ENCODE measurements at places on chromosomes 16 and 17. TPM values are rescaled to one million over a fixed set of nuclear protein-coding genes. Genes with fewer than 3 reads are reported as not detected.

PRDM7 gene
- total RNA-seq, result 0.09 TPM

ALDOC gene
- 49.5 TPM for total RNA-seq

PROCA1 gene
- 9.4 TPM for total RNA-seq

CLEC10A gene
- 0.55 TPM for total RNA-seq

RAMP2 gene
- total RNA-seq, result 16.3 TPM

TPSD1 gene
- 1.9 TPM for total RNA-seq

SLFN13 gene
- total RNA-seq, result 10.5 TPM

PPP1R1B gene
- 108 TPM for total RNA-seq

DNA sequence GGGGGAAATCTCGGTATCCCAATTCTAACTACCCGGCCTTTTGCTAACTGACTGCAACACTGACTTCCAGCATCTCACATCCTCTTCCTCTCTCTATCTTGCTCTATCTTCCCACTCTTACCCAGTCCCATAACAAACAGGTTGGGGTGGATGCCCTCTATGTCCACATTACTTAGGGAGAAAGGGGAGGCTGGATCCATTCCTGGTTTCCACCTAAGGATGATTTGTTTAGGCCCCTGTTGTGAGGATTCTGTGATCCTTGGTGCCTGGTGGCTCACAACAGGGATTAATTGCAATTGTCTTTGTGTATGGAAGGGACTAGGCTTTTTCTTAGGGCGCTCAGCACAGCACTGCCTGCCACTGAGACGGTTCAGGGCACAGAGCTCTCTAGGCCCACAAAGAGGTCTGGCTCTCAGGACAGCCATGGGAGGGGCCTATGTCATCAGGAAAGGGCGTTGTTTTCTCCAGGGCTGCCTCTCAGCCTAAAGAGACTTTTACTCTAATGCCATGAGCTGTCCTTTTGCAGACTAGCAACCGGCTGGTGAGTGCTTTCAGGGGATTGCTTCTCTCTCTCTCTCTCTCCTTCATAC, 612.1 kb upstream of the SALL1 start:
- DNase-seq, result no peak
- no peaks in the 10 kb centered on the region for H3K27me3 ChIP-seq
- no peak overlapping the region for H3K4me3 ChIP-seq
- H3K4me1 ChIP-seq, result peaks cover 9% of the 10 kb centered on the region
- no peak overlapping the region for H3K27ac ChIP-seq

DNA sequence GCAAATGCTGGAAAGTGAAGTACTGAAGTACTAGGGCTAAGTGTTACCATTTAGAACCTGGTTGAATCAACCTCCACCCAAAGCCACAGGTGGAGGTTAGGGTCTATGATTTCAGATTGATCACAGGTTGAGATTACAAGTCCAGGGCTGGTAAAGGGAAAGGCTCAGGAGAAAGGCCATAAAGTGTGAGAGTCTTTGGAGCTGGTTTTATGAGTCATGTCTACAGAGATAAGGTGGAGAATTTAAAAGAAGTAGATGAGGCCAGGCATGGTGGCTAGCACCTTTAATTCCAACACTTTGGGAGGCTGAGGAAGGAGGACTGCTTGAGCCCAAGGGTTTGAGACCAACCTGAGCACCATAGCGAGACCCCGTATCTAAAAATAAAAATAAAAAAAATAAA, 221.7 kb upstream of the CDH11 start:
- no peak overlapping the region for H3K4me3 ChIP-seq
- no peaks in the 10 kb centered on the region for H3K36me3 ChIP-seq
- H3K27ac ChIP-seq, result no peak overlapping the region
- no peaks in the 10 kb centered on the region for H3K27me3 ChIP-seq
- no peaks in the 10 kb centered on the region for H3K4me1 ChIP-seq

DNA sequence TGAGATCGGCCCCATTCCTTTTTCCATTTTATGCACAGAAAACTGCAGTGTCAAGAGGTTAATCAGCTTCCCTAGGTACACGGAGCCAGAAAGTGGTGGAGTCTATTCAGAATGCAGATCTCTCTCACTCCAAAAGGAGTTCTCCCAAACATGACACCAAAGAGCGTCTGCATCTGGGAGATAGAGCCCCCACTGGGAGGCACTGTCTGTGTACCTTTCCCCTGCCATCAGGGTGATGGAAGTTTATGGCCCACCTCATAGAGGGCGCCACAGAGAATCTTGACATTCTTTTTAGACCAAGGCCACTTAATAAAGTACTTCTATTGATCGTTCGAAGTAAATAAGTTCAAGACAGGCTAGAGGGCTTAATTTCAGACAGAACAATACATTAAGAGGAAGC, 493.7 kb upstream of the ERCC4 start:
- no peaks in the 10 kb centered on the region for H3K36me3 ChIP-seq
- no peaks in the 10 kb centered on the region for H3K27me3 ChIP-seq
- H3K4me1 ChIP-seq, result no peaks in the 10 kb centered on the region
- no peak overlapping the region for H3K4me3 ChIP-seq

- peak overlapping the region; percentile 80 for H3K4me3 ChIP-seq
- H3K27ac ChIP-seq, result peak overlapping the region; percentile 84
- H3K4me1 ChIP-seq, result peaks cover 12% of the 10 kb centered on the region
- no peaks in the 10 kb centered on the region for H3K36me3 ChIP-seq
Measured at GRCh38 chr17:82449883-82450356, 632 bp downstream of the CYBC1 start.

GRCh38 chr17:79424471-79425185, 186.2 kb downstream of the RBFOX3 start:
- no peak for DNase-seq
- no peak overlapping the region for H3K4me3 ChIP-seq
- H3K27ac ChIP-seq, result no peak overlapping the region
- no peaks in the 10 kb centered on the region for H3K27me3 ChIP-seq
- H3K4me1 ChIP-seq, result no peaks in the 10 kb centered on the region
- no peaks in the 10 kb centered on the region for H3K36me3 ChIP-seq

DNA sequence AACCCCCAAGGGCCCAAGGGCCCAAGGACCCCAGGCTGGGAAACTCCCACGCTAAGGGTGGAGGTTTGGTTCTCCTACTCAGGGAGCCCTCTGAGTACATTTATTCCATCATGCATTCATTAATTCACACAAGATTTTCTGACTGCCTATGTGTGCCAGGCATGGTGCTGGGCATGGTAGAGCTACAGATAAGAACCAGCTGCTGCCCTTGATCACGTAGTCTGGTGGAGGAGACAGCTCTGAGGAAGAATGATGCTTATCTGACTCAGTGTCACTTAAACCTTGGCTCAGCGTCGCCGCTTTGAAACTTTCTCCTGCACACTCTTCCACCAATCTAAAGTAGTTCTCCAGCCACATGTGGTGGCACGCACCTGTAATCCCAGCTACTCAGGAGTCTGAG, 3.6 kb upstream of the ARL4D start:
- H3K27me3 ChIP-seq, result no peaks in the 10 kb centered on the region
- no peak overlapping the region for H3K27ac ChIP-seq
- no peak overlapping the region for H3K4me3 ChIP-seq

DNA sequence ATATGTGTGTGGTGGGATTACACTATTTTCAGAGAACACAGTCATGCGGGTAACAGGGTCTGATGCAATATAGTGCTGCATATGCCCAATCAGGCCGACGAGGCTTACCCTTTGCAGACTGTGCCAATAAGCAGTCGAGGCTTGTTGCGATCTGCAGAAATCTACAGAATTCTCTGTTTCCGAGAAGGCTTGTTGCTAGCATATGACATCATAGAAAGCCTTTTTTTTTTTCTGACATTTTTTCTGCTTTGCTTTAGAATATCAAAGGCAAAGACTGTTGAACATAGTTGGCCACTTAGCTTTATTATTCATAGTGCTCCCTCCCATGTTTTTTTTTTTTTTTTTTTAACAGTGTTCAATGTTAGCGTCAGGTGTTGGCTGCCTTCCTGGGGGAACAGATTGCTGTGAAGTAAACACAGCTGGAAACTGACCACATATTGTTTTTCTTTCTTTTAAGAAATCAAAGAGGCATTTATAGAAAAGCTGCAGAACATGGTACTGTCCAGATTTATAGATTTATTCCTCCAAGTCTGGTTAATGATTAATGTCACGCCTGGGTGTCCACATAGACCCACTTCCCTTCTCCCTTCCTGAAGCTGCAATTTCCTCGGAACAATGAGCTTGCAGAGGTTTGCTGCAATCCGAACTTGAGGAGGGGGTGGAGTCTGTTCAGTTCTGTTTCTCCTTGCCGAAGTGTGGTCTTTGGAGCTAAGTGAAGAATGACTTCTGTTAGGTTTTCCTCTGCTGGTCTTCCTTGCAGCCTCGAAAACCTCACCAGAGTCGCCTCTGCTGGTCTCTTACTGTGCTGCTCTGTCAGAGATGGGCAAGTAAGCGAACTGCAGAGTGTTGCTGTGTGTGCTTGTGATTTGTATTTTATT, 87.3 kb downstream of the MAP2K6 start:
- no peaks in the 10 kb centered on the region for H3K27me3 ChIP-seq
- H3K27ac ChIP-seq, result peak overlapping the region; percentile 31
- H3K4me3 ChIP-seq, result peak overlapping the region; percentile 6
- H3K36me3 ChIP-seq, result no peaks in the 10 kb centered on the region
- H3K4me1 ChIP-seq, result peaks cover 5% of the 10 kb centered on the region

GRCh38 chr16:89904606-89905510, 13.8 kb upstream of the MC1R start:
- H3K27me3 ChIP-seq, result no peaks in the 10 kb centered on the region
- H3K27ac ChIP-seq, result no peak overlapping the region
- no peak overlapping the region for H3K4me3 ChIP-seq
- H3K36me3 ChIP-seq, result peaks cover 10% of the 10 kb centered on the region
- H3K4me1 ChIP-seq, result peaks cover 3% of the 10 kb centered on the region
- no peak for DNase-seq

DNA sequence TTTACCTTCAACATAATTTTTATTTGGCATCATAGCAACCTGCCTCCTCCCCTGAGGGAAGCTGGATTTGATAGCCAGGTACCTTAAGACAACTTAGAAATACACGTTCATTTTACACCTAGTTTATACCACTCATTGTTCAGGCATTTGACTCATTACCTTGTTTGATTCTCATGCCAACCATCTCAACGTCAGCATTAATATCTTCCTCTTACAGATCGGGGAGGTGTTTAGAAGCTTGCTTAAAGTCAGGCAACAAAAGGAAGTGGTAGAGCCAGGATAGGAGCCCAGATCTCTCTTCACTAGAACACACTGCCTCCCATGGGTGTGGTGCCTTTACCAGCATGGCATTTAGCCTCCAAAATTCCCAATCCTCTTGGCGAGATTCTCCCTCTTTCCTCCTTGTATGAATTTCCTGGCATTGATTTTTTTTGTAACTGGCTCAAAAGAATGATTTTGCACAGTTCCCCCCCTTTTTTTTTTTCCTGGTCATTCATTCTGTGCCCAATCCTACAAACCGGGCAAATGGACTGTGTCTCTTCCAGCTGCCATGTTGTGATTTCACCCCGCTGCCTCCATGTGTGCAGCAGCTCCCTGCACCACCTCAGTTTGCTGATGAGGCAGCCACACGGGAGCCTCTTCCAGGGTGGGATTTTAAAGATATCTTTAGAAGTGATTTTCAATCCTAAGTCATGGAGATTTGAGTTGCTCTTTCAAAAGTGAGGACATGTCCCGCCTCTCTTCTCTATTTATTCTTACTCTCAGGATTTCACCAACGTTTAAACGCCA, 383.6 kb downstream of the UTP18 start:
- H3K36me3 ChIP-seq, result no peaks in the 10 kb centered on the region
- H3K4me1 ChIP-seq, result no peaks in the 10 kb centered on the region
- H3K27me3 ChIP-seq, result peaks cover 7% of the 10 kb centered on the region

GRCh38 chr16:48946686-48947370, 334.8 kb downstream of the CBLN1 start:
- H3K4me3 ChIP-seq, result no peak overlapping the region
- DNase-seq, result no peak
- no peak overlapping the region for H3K27ac ChIP-seq
- H3K36me3 ChIP-seq, result no peaks in the 10 kb centered on the region
- no peaks in the 10 kb centered on the region for H3K4me1 ChIP-seq

- no peaks in the 10 kb centered on the region for H3K27me3 ChIP-seq
- no peak for DNase-seq
- peak overlapping the region; percentile 93 for H3K4me3 ChIP-seq
- H3K4me1 ChIP-seq, result peaks cover 25% of the 10 kb centered on the region
- no peaks in the 10 kb centered on the region for H3K36me3 ChIP-seq
Measured at GRCh38 chr16:2009164-2009711, 383 bp downstream of the ZNF598 start.

DNA sequence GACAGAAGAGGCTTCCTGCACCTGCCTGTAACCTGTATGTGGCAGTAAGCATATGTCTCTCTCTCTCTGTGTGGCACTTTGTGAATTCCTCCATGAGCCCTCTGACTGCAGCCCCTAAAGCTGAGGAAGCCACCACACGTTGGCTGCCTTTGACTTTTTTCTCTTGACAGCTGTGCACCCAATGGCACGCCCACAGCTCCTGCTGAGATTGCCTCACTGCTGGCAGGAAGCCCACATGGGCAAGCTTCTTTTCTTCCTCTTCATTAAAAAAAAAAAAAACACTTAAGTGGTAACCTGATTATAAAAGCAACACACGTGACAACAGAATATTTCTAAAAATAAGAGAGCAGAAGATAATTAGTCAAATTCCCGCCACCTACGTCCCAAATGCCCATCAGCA, 34.0 kb upstream of the PIRT start:
- H3K27ac ChIP-seq, result no peak overlapping the region
- no peaks in the 10 kb centered on the region for H3K36me3 ChIP-seq
- no peaks in the 10 kb centered on the region for H3K4me1 ChIP-seq
- DNase-seq, result peak; percentile 21

DNA sequence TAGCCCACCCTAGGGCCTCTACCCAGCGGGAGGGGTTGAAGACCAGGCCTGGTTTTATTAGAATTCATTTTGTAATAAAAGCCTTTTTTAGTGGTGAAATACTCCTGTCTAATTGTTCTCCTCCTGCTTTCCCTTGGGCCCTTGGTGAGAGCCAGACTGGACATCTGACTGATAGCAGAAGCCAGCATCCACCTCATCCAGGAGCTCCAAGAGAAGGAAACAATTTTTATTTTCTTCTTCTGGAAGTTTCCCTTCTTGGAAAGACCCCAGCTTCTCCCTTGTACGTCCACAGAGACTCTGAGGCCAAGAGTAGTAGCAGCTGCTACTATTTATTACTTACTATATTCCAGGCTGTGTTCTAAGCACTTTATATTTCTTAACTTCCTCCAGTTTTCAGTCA, 4.0 kb upstream of the PHKG2 start:
- H3K27me3 ChIP-seq, result no peaks in the 10 kb centered on the region
- no peaks in the 10 kb centered on the region for H3K36me3 ChIP-seq
- H3K4me1 ChIP-seq, result peaks cover 14% of the 10 kb centered on the region
- no peak overlapping the region for H3K27ac ChIP-seq
- no peak overlapping the region for H3K4me3 ChIP-seq

DNA sequence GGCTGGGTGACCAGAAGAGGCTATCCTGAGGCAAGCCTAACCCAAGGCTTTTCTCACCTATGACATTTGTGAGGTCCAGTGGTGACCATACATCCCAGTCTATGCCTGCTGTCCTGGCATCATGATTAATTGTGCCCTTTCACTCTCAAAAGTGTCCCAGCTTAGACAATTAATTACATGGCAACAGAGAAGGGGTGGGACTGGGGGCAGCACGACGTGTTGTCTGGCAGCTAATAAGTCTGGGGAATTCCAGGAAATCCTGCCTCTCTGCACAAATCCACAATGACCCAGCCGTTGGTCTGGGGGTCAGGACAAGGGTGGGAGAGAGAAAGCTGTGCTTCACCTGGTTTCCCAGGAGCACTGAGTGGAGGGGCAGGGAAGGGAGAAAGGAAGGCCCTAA, 14.0 kb upstream of the MTMR4 start:
- DNase-seq, result no peak
- no peaks in the 10 kb centered on the region for H3K27me3 ChIP-seq
- no peaks in the 10 kb centered on the region for H3K36me3 ChIP-seq
- no peak overlapping the region for H3K4me3 ChIP-seq
- H3K4me1 ChIP-seq, result no peaks in the 10 kb centered on the region

- H3K27ac ChIP-seq, result no peak overlapping the region
- H3K4me3 ChIP-seq, result no peak overlapping the region
- H3K27me3 ChIP-seq, result no peaks in the 10 kb centered on the region
- no peak for DNase-seq
Measured at GRCh38 chr16:22933173-22933572, 119.2 kb downstream of the HS3ST2 start.

Data from prostate gland (tissue), 2 donors.